HT1080 (cell line): ENCODE measurements at places on chromosomes 4 and X. TPM values are rescaled to one million over a fixed set of nuclear protein-coding genes. Genes with fewer than 3 reads are reported as not detected.

DNA sequence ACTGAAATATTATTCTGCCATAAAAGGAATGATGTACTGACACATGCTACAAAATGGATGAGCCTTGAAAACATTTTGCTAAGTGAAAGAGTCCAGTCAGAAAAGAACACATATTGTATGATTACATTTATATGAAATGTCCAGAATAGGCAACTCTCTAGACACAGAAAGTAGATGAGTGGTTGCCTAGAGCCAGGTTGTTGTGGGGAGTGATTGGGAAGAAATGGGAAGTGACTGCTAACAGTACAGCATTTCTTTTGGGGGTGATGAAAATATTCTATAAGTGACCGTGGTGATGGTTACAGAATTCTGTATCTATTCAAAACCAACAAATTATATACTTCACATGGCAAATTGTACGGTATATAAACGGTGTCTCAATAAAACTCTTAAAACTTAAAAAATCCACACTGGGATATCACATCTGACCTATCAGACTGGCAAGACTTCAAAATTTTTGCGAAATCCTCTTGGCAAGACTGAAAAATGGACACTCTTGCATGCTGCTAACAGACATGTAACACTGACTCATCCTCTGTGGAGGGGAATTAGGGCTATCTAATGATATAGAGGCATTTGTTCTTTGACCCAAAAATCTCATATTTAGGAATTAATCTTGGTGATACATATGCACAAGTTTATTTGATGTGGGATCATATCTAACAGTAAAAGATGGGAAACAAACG is 71.8 kb downstream of the FAM13A start:
- peak; percentile 10 for DNase-seq

DNA sequence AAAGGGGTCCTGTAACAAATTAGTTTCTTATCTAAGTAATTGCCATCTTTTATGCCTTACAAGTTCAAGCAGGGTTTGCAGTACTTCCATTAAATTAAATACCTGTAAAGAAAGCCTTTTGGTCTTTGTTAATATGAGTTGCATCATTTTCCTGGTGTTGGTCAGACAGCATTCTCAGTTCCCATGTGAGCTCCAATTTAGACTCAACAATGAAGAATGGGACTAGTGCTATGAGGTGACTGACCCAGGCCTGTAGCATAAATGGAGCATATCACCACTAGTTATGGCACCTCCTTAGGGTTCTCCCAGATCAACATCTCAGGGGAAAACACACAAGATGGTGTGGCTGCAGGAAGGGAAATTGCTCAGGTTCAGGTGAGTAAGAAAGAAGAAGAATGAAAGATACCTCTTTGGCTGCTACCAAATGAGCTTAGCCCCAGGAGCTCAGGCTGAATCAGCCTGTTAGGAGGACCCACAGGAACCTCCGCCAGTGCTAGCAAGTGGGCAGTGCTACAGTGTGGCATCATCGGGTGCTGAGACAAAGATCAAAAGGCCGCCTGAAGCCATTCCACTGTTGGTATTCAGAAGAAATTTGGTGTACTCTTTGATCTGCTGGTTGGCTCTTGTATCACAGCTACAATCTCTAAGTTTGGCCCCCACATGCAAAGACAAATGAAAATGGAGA is 1.8 kb downstream of the TTC29 start:
- no peak for DNase-seq

The RAB40A gene
- not detected in 2 replicates for total RNA-seq

GRCh38 chrX:102651242-102652011 is at the start of gene GPRASP1:
TSS of gene GPRASP1 (plus strand) at chrX:102651483. CDS start at chrX:102653914, 2,431 bp downstream.
- no peak for DNase-seq

The PRRG1 gene
- total RNA-seq = 9.9 and 13.7 TPM in 2 replicates

The VCX gene
- total RNA-seq = 0.33 and 0.42 TPM in 2 replicates

The NAT8L gene
- total RNA-seq = 2.7 and 5.6 TPM in 2 replicates

The GJB1 gene
- total RNA-seq = not detected in 2 replicates

- no peak for DNase-seq
Observed at GRCh38 chr4:26141911-26142638, 178.7 kb upstream of the RBPJ start.

DNA sequence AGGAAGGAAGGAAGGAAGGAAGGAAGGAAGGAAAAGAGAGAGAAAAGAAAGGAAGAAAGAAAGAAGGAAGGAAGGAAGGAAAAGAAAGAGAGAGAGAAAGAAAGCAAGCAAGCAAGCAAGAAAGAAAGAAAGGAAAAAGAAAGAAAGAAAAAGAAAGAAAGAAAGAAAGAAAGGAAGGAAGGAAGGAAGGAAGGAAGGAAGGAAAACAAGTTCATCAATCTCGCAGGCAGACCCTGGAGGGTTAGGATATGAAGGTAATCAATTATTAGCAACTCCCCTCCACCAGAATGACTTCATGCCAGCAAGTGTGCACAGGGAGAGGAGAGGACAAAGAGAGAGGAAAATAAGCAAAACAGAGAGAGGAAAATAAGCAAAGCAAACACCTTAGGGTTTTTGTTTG is 80.2 kb downstream of the MTNR1A start:
- DNase-seq = no peak

DNA sequence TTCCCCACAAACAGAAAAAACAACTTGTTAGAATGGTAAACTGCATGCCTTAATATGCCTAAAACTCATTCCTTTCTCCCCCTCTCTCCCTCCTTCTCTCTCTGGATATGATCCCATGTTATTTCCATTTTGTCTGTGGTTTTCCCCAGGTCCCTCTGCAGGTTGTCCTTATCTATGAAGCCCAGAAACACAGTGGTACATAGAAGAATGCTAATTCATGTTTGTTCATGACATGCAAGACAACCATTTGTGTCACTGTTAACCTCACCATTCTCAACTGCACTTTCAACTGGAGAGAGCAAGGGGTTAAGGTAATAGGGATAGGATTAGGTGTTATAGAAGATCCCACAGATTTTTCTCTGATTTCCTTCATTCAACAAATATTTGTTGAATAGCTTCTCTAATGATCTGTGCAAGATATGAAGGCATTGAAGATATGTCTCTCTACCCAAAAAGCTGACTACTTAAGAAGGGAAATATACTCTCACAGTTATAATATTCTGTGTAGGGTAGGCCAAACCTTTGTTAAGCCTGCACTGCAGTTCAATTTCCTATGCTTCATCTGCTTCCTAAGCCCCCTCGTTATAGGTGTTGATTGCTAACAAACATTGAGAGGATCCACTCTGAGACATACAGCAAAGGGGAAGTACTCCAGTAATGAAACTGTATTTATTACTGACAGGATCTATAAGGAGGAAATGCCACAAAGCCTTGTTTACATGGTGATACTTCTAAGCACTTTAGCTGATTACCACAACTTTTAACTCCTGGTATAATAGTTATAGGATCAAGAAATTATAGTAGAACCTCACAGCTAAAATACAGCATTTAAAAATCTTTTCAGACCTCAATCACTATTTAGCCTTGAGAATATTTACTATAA is 96.1 kb downstream of the FRYL start:
- no peak for DNase-seq

GRCh38 chr4:78776729-78777575 is 802 bp downstream of the BMP2K start:
- DNase-seq = peak; percentile 83

DNA sequence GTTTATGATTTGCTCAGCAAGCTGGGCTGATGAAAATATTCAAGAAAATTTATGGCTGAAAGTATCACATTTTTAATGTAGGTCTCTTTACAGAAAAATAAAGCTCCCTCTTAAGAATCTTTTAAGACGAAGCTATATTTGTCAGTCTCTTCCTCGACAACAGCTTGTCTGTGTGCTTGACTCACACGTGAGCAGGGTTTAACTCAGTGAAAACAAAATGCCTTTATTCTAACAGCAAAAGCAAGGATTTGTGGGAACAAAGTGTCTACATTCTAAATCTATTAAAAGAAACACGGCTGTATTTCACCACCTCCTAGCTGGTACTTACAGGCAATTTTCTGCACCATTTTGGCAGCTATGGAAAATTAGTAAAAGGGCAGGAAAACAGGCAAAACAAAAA is 75.5 kb downstream of the NYX start:
- DNase-seq = no peak

The PRRG3 gene
- total RNA-seq = 0.37 TPM in 1 of 2 replicates, not detected in the other

DNA sequence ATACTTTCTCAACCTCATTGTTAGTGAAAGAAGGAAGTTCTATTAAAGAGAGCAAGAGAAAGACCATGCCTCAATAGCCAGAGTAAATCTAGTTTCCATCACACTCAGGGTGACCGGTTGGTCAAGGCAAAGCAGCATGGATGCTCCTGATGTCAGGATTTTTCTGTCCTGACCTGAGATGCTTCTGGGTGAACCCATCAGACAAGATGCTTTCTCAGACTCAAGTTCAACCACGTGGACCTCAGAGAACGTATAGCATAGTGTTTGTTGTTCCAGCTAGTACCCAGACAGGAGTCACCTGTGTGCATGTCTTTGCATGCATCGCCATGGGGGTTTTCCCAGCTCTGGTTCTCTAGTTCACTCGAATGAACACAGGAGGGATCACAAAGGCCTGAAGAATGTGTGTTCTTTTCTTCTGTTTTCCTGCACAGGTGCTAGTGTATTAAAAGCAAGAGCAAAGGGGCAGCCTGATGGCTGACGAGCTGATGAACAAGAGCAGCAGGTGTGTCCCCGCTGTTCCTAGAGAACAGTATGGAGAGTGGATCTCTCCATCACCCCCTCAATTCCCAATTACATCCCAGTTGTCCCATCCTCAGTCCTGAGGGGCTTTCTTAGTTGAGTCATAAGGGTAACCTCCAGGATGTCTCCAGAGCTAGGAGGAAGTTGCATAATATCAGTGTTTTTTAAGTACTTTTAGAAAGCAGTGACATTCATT is 110.5 kb upstream of the ENPP6 start:
- DNase-seq = peak; percentile 6
